ENCODE measurements at places on chromosomes 16 and 17.

- DNase-seq = no peak
Measured at GRCh38 chr17:13931111-13931526, 138.2 kb upstream of the COX10 start.

- peak; percentile 19 for DNase-seq
Measured at GRCh38 chr17:7132511-7133094, 18.0 kb upstream of the ASGR2 start.

DNA sequence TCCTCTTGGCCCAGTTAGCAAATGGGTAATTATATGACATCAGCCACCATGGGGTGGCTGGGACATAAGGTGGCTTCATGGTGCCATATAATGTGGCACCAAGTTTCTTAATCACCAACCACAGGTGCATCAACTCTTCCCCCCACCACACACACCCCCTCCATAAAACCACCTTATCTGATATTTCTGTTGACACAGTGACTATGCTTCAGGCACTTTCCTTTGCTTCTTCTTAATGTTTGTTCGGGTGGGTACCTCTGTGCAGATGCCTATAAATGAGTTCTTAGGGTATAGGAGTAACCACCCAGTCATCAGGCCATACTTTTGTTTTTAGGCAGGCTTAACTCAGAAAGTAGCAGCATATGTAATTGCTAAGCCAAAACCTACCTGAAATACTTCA lies 29.5 kb downstream of the RNF43 start:
- no peak for DNase-seq

DNA sequence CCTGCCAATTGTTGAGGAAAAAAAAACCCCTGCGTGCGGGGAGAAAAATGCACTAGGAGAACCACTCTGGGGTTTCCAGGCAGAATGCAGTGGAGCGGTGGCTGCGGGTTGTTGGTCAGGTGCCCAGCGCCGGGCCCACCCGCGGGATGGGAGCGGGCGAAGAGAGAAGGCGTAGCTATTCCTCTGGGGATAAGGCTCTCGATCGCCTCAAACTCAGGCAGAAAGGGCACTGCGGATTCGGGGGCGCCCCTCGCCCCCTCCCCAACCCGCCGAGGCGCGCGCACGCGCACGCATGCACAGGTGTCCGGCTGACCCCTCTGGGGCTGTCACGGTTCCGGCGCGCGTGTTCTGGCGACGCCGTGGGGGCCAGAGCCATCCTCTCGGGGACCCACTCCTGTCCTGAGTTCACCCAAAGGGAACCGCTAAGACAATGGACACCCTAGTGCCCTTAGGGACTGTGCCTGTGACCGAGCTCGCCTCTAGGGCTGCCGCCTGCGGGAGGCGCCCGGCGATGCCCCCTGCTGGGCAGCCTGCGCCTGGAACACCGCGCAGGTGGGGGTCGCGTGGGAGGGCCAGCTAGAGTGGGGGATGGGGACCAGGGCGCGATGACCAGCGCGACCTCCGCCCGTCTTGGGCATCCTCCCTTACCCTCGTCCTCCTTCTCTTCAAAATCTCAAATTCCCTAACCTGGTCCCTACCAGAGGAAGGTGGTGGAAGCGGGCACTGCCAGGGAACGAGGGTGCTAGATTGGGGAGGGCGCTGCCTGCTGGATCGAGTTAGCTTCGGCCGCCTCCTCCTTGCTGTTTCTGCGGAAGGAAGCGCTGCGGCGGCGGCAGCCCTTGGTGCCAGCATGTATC lies 14.4 kb upstream of the CBX8 start:
- DNase-seq = no peak

DNA sequence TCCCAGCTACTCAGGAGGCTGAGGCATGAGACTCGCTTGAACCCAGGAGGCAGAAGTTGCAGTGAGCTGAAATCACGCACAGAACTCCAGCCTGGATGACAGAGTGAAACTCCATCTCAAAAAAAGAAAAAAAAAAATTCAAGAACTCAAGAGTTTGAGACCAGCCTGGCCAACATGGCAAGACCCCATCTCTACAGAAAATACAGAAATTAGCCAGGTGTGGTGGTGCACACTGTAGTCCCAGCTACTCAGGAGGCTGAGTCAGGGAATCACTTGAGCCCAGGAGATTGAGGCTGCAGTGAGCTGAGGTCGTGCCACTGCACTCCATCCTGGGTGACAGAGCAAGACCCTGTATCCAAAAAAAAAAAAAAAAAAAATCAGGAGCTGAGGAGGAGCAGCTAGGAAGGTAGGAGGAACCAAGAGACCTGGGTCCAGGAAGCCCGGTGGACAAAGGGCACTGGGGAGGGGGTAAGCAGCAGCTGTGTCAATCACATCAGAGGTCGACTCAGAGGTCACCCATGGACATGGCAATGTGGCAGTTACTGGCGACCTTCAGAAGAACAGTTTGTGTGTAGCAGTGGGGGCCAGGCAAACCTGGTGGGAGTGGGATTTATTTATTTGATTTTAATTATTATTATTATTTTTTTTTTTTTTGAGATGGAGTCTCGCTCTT lies 11.1 kb upstream of the PRM1 start:
- no peak for DNase-seq

DNA sequence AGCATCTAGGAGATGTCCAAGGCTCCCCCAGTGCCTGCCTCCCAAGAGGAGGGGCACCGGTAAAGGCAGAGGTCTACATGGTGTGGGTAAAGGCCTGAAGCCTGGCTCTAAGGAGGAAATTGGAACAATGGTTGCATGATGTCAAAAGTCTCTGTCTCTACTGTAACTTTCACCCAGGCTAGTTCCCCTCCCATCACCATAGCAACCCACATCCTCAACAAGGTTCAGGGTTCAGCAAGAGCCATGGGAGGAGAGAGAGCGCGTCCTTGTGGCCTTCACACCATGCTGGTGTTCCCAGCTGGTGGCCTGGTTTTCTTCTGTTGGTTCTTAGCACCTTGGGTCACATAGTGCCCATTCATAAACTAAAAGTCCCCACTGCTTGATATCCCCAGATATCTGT lies 196.7 kb upstream of the CDH5 start:
- DNase-seq = no peak

DNA sequence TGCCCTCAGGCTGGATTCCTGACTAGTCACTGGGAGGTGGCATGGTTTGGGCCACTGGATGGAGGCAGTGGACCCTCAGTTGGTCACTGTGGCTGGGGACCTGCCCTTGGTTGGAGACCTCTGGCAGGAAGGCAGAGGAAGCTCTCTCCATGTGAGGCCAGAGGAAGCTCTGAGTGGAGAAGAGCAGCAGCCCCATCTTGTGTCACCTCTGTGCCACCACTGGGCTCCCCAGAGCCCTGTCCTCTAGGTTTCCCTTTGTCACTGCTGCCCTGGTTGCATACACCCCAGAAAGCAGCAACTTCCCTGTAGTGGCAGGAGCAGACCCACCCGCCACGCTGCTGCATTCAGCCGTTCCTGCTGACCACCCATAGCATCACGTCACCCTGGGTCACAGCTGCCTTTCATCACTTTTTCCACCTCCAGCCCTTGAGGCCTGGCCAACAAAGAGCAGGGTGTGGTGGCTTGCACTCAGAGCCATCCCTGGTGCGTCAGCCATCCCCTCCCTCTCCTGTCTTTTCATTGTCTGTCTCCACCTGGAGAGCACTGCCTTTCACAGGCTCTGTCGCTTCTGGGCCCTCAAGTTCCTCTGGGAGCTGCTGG lies 11.9 kb downstream of the CTRL start:
- no peak for DNase-seq

- DNase-seq = no peak
Measured at GRCh38 chr17:6346156-6346786, 88.7 kb downstream of the AIPL1 start.

- no peak for DNase-seq
Measured at GRCh38 chr16:1101133-1101532, 5.1 kb upstream of the C1QTNF8 start.

DNA sequence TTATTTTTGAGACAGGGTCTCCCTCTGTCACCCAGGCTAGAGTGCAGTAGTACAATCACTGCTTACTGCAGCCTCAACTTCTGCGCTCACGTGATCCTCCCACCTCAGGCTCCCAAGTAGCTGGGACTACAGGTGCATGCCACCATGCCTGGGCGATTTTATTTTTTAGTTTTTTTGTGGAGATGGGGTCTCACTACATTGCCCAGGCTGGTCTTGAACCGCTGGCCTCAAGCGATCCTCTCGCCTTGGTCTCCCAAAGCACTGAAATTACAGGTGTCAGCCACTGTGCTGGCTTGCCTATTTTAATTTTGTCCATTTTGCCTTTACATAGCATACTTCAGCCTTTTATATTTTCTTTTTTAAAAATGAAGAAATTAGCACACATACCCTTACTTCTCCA lies 51.2 kb downstream of the TTC19 start:
- no peak for DNase-seq
